ENCODE measurements at places on chromosomes 12 and 14. TPM values are rescaled to one million over a fixed set of nuclear protein-coding genes. Genes with fewer than 3 reads are reported as not detected.
A peak's percentile ranks its signal among the peaks of the same experiment; 100 is the strongest.

GRCh38 chr12:22408610-22409376, 74.3 kb upstream of the ST8SIA1 start:
- H3K4me1 ChIP-seq, result peaks cover 5% of the 10 kb centered on the region
- no peaks in the 10 kb centered on the region for H3K36me3 ChIP-seq
- no peaks in the 10 kb centered on the region for H3K27me3 ChIP-seq

GRCh38 chr14:83847102-83847501, 1682.8 kb upstream of the FLRT2 start:
- H3K36me3 ChIP-seq, result no peaks in the 10 kb centered on the region
- no peak overlapping the region for H3K4me3 ChIP-seq
- no peak overlapping the region for H3K27ac ChIP-seq
- H3K27me3 ChIP-seq, result no peaks in the 10 kb centered on the region
- no peaks in the 10 kb centered on the region for H3K4me1 ChIP-seq

DNA sequence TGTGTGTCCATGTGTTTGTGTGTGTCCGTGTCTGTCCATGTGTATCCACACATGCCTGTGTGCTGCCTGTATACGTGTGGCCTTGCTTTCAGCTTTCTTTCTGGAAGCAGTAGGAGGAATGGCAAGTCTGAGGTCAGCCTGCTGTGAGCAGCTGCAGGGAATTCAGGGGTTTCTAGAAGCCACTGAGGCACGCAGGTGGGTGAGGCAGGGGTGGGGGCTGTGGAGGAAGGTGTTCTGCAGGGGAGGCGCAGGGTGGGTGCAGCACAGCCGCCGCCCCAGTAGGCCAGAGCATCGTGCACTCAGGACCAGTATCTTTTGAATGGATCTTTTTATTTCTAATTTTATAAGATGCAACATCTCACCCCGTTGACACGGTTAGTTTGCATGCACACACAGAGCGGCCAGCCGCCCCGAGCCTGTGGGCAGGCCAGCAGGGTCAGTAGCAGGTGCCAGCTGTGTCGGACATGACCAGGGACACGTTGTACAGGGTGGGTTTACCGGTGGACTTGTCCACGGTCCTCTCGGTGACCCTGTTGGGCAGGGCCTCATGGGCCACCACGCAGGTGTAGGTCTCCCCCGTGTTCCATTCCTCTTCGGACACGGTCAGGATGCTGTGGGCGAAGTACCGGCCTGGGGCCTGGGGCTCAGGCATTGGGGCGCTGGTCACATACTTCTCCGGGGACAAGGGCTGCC, 327.7 kb downstream of the TMEM121 start:
- H3K27ac ChIP-seq, result no peak overlapping the region
- no peak for DNase-seq
- no peak overlapping the region for H3K4me3 ChIP-seq
- H3K36me3 ChIP-seq, result no peaks in the 10 kb centered on the region
- H3K4me1 ChIP-seq, result no peaks in the 10 kb centered on the region

- H3K36me3 ChIP-seq, result no peaks in the 10 kb centered on the region
- peaks cover 11% of the 10 kb centered on the region for H3K27me3 ChIP-seq
- no peak for DNase-seq
- peaks cover 3% of the 10 kb centered on the region for H3K4me1 ChIP-seq
- no peak overlapping the region for H3K4me3 ChIP-seq
- H3K27ac ChIP-seq, result no peak overlapping the region
Observed at GRCh38 chr14:92340071-92340470, 17.1 kb downstream of the SLC24A4 start.

DNA sequence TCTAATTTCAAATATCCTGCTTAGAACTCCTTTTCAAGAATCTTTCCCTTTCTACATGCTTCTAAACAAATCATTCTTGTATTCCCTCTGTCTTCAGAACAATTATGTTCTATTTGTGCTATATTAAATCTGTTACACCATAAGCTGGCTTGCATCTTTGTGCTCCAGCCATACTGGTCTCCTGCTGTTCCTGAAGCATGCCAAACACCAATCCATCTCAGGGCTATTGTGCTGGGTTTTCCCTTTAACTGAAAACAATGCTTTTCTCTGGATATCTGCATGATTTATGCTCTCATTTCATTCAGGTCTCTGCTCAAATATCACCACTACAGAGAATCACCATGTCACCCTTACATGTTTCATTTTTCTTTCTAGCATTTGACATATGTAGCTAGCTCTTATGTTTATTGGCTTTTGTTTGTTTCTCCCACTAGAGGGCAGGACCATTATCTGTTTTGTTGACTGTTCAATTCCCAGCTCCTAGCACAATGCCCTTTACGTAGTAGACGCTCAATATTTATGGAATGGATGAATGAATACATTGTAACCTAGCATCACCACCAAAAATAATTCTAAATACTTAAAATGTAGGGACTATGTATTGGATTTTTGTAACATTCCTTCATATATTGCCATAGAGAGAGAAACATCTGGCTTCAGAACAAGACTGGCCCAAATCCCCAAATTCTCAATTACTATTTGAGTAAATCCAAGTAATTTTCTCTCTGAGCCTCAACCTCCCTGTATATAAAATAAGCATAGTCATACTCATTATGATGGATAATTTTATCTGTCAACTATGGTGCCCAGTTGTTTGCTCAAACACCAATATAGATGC, 302.0 kb upstream of the SYT1 start:
- H3K27me3 ChIP-seq, result no peaks in the 10 kb centered on the region
- DNase-seq, result no peak
- no peaks in the 10 kb centered on the region for H3K36me3 ChIP-seq
- no peaks in the 10 kb centered on the region for H3K4me1 ChIP-seq
- no peak overlapping the region for H3K27ac ChIP-seq

DNA sequence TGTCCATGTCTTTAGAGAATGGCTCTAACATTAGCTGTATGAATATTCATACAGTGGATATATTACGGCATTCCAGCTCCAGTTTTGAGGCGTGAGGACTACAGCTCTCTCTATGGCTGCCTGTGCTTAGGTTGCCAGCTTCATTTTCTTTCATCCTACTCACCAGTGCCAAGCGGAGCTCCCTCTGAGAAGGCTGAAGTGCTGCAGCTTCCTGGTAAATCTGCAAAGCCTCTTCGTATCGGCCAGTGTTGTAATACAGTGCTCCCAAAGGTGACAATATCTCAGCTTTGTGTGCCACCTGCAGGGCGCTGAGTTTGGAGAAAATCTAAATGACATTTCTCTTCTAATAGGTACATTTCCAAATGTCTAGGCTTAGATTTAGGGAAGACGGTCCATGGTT, 19.8 kb upstream of the OVCH1 start:
- no peak overlapping the region for H3K27ac ChIP-seq
- peaks cover 8% of the 10 kb centered on the region for H3K36me3 ChIP-seq
- no peaks in the 10 kb centered on the region for H3K4me1 ChIP-seq
- no peaks in the 10 kb centered on the region for H3K27me3 ChIP-seq
- no peak for DNase-seq

GRCh38 chr12:40446385-40446784, 221.6 kb downstream of the LRRK2 start:
- no peaks in the 10 kb centered on the region for H3K27me3 ChIP-seq
- no peak overlapping the region for H3K4me3 ChIP-seq
- H3K27ac ChIP-seq, result no peak overlapping the region
- H3K4me1 ChIP-seq, result no peaks in the 10 kb centered on the region
- H3K36me3 ChIP-seq, result no peaks in the 10 kb centered on the region

The ANHX gene
- total RNA-seq, result not detected

The TMEM30B gene
- total RNA-seq, result 3.2 TPM

- no peak overlapping the region for H3K4me3 ChIP-seq
- no peaks in the 10 kb centered on the region for H3K4me1 ChIP-seq
- H3K36me3 ChIP-seq, result no peaks in the 10 kb centered on the region
- DNase-seq, result no peak
Observed at GRCh38 chr14:78790271-78790670, 620.1 kb downstream of the NRXN3 start.

GRCh38 chr12:96326628-96327227, 73.5 kb downstream of the CDK17 start:
- H3K4me1 ChIP-seq, result no peaks in the 10 kb centered on the region
- no peak overlapping the region for H3K27ac ChIP-seq
- H3K27me3 ChIP-seq, result no peaks in the 10 kb centered on the region
- DNase-seq, result no peak
- no peak overlapping the region for H3K4me3 ChIP-seq

The GDF11 gene
- total RNA-seq, result 4.5 TPM

DNA sequence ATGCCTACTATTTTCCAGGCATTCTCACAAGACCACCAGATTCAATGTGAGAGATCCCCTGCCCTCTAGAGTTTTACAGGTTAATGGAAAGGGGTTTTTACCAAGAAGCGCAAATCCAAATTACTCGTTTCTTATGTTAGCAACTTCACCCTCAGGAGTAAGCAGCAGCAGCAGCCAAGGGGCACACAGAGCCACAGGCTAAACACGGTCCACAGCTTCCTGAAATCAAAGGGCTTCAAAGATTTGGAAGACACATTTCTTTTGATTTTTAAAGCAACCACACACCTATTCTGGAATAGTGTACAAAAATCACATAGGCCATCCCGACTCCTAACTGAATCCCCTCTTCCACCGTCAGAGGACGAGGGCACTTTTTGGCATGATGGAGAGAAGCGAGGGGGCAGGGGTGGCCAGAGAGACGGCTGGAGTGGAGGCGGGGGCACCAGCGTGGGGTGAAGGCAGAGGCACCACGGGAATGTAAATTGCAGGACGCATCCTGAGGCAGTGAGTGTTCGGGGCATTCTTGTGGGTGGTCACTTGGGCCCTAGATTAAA, 107.0 kb downstream of the ARF6 start:
- H3K27ac ChIP-seq, result peak overlapping the region; percentile 89
- no peaks in the 10 kb centered on the region for H3K36me3 ChIP-seq
- no peak overlapping the region for H3K4me3 ChIP-seq
- peaks cover 62% of the 10 kb centered on the region for H3K4me1 ChIP-seq

The ZNF384 gene
- 18.2 TPM for total RNA-seq

DNA sequence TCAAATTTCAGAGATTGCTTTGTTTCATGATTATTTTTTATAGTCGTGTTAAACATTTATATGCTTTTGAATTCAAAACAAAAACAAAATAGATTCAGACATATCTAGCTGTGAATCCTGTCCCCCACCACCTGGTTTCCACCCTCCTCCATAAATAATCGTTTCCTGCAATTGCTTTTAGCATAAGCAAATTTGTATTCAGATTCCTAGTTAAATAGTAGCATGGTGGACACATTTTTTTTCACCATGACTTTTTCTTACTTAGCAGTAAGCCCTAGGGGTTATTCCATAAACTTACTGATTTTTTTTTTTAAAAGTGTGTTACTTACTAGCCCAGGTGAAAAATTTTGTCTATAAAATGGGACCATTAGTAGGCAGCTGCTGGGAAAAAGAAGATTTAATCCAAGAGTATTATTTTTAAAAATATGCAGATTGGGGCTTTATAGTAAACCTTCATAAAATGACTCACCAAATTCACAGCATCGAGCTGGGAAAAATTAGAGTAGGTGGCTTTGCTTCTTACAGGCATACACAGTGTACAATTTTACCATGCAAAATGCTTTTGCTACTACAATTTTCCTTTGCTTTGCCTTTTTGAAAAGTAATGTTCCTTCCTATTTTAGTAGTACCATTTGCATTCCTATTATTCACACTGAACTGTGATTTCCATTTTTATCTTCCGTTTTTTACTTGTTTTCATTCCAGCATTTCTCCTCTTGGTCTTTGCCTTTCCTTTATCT, 117.8 kb downstream of the BTG1 start:
- H3K4me1 ChIP-seq, result no peaks in the 10 kb centered on the region
- no peak for DNase-seq
- no peaks in the 10 kb centered on the region for H3K36me3 ChIP-seq
- H3K27me3 ChIP-seq, result no peaks in the 10 kb centered on the region
- no peak overlapping the region for H3K4me3 ChIP-seq
